ENCODE measurements at places on chromosomes 2 and 18.
A peak's percentile ranks its signal among the peaks of the same experiment; 100 is the strongest.

GRCh38 chr18:60038731-60039130, 138.9 kb downstream of the PMAIP1 start:
- no peak for DNase-seq

DNA sequence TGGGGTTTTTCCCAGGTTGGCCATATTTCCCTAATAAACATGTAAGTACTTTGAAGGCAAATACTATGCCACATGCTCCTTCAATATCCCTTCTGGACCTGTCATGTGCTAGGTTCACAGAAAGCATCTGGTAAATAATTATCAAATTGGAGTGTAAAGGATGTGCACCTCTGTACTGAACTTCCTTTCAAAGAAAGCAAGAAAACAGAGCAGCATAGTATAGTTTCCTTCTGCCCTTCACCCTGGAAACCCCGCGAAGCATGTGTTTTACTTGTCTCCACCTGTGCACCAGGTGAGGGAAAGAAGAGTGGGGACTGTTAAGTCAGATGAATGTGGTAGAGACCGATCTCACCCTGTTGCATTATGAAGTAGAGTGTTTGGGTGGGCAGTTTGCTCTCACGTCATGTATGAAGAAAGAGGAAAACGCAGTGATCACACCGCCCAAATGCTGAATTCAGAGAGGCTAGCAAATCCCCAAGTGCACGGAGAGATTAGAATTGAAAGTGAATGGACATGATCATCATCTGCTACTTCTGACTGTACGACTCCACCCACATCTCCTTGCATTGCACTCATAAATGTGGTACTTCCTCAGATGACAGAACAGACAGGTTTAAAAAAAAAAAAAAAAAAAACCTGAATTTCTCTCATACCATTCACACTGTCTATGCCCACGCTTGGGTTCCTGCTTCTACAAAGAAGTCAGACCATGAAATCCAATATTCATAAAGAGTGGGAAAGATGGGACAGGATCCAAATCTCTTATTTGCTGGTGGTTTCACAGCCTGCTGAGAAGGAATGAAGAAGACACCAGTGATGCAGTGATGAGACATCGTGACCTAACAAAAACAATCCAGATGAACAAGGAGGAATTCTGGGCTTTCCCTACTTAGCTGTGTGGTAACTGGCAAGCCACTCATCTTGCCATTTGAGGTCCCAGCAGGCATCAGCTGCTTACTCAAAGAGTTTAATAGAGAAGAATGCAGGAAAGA, 448.6 kb downstream of the BCL11A start:
- no peak for DNase-seq

- DNase-seq, result no peak
Observed at GRCh38 chr18:33573193-33573592, 4.8 kb upstream of the ASXL3 start.

- no peak for DNase-seq
Observed at GRCh38 chr2:171341394-171342066, 92.3 kb downstream of the METTL8 start.

- DNase-seq, result peak; percentile 76
Observed at GRCh38 chr2:168210216-168210894, 37.0 kb downstream of the STK39 start.

DNA sequence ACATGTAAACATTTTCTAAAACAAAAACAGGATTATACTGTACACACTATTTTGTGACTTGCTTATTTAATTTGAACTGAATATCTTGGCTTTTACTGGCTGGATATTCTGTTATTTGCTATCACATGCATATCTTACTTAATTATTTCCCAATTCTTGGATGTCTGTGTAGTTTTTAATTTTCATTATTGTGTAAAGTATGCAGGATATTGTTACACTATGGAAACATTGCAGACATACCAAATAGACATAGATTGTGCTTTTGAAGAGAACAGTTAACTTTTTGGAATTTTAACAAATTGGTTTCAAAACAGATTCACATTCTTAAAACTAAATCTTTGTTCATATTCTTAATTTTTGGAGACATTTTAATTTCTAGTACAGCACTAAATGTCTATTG, 2.1 kb downstream of the PHOSPHO2 start:
- no peak for DNase-seq

GRCh38 chr2:108541451-108541850, 7.2 kb downstream of the LIMS1 start:
- DNase-seq, result no peak

- no peak for DNase-seq
Observed at GRCh38 chr18:47160256-47160655, 10.0 kb upstream of the HDHD2 start.

GRCh38 chr2:108604196-108604595, 69.9 kb downstream of the LIMS1 start:
- no peak for DNase-seq

- DNase-seq, result no peak
Observed at GRCh38 chr2:85095094-85095493, 38.1 kb upstream of the TCF7L1 start.

DNA sequence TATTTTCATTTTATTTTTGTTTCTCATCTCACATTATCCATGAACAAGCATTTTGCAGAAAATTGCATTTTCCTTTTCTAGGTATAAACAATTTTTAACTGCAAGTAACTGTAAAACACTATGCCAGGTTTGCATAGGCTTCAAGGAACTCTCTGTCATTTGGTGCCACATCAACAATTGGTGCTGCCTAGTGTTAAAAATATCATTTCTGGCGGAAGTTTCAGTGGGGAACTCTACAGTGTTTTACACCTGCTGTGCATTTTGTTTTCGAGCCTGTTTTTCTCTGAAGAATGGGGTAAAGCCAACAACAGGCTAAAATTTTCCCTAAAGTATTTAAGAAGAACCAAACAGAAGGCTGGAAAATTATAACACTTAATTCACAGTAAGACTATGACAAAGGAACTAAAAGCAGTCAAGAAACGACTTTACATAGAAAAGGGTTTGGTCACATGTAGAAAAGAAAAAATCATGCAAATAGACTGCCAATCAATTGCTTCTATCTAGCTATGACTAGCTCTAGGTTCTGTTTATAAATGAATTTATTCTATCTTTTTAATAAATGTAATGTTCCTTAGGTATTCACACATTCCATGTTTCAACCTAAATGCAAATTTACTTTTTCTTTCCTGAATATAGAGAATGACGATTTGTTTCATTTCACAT, 21.4 kb upstream of the FRZB start:
- no peak for DNase-seq

DNA sequence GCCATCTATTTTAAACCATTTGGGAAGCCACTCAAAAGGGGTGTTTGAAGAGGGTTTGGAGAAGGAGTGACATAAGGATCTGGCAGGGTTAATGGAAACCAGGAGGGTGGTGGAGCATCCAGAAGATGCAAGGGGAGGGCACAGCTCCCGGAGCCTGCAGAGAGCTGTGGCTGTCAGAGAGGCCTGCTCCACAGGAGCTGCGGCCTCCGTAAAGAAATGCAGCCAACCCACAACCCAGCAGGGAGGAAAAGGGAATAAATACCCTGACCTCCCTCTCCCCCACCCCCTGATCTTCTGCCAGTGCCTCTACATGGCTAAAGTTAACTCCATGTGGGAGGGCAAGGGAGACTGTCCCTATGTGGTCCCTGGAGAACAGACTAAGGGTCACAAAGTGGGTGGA, 567.1 kb upstream of the POU3F3 start:
- DNase-seq, result no peak

- no peak for DNase-seq
Observed at GRCh38 chr2:205496772-205497171, 185.5 kb upstream of the NRP2 start.

- no peak for DNase-seq
Observed at GRCh38 chr2:11459816-11460215, 6.1 kb downstream of the E2F6 start.

DNA sequence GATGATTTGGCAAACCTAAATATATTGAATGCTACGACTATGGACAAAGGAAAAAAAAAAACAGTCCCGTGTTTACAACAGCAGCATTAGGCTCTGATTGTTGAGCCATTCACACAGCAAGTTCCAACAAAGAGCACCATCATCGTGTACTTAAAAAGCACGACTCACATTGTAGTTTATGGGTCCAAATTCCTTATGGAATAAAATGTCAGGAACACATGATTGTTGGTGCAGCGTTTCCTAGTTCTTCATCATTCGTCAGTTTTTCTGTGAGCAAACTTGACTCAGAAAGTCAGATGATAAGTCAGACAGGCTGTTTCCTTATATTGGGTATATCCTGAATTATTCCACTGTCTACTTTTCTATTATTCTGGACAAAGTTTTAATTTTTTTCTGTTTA, 10.0 kb upstream of the KIDINS220 start:
- no peak for DNase-seq

- DNase-seq, result no peak
Observed at GRCh38 chr2:120943403-120944034, 207.9 kb downstream of the GLI2 start.

DNA sequence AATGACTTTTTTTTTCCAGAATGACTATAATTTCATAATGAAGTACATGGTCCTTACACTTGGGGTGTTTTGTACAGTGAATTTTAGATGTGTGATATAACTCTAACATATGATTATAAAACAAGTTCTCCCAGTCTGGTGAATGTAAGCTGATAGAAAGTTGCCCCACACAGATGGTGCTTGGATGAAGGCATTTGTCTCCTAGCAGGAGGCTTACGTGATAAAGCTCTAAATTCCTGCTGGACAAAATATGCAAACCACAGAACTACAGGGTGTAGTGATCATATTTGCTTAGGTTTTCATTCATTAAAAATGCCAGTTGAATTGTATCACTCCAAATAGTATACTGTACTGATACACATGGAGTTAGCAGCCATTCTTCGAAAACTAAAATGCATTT, 85.5 kb downstream of the DSC3 start:
- no peak for DNase-seq

- DNase-seq, result no peak
Observed at GRCh38 chr2:105915005-105915558, 170.4 kb downstream of the NCK2 start.

DNA sequence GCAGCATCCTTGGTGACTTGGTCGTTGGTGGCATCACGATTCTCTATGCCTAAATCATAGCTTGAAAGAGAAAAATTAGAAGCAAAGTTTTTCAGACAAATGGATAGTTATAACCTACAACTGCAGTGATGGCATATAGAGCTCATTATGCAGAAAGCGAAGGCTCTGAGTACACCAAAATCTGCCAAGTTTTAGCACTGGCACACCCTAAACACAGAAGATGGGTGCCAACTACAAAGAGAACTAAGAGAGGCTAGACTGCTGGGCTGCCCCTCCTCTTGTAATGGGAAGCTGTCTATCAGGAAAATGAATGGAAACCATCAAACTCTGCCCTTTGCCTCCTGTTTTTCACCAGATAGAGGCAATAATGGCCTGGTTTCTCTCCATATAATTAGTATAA, 6.3 kb downstream of the IDH1 start:
- no peak for DNase-seq

GRCh38 chr2:152525277-152525838, 190.4 kb downstream of the FMNL2 start:
- no peak for DNase-seq

DNA sequence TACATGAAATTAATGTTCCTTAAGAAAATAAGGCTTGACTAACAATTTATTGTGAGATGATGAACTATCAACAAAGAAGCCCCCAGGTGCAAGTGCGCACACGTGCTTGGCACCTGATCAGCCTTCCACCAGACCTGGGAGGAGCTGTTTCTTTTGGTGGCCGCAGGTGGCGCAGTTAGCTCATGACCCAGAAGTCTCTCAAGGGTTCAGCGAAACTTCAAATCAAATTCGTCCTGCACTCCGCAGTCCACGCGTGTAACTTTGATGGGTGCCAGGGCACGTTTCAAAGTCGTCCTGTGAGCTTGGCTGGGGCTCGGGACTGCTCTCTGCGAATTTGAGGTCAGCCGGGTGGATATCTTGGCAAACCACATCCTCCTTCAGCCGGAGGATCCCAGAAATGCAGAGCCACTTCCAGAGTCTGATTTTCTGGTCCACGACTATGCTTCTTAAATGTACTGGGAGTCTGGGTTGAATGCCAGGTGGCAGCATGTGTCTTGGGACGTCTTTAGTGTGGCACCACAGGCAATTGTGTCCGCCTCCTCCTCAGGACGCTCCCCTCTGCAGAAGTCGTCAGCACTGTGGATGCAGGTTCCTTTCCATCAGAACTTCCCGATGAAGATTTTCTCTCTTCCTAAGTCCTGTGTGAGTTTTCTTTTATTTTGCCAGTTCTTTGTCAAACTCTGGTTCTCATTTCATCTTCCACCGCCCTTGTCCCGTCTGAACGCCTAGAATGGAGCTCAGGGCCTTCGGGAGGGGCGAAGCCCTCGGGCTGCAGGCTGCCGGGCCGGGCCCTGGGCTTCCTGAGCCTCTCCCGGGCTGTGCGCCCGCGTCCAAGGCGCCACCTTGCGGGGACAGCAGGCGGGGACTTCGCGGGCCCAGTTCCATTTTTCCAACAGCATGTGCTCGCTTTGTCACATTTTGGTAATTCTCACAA, 61.3 kb upstream of the RAPGEF4 start:
- DNase-seq, result no peak

GRCh38 chr18:55078303-55078932, 119.2 kb upstream of the CCDC68 start:
- DNase-seq, result no peak

GRCh38 chr2:128406736-128407554, 88.3 kb upstream of the HS6ST1 start:
- DNase-seq, result no peak

DNA sequence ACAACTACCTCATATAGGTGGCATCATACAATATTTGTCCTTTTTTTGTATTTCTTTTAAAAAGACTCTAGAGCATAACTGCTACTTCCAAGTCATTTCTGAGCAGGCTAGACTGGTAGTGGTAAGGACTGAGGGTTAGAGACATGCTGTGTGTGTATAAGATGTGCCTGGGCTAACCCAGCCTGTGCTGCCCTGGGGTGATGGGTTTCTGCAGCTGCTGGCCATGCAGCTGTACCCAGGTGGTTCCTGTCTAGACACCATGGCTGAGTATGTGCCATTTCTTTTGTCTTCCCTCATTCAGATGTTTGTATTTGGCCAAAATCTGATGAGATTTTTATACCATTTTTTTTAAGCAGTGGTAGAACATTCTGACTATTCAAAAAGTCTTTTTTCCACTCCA, 40.0 kb downstream of the MERTK start:
- no peak for DNase-seq

DNA sequence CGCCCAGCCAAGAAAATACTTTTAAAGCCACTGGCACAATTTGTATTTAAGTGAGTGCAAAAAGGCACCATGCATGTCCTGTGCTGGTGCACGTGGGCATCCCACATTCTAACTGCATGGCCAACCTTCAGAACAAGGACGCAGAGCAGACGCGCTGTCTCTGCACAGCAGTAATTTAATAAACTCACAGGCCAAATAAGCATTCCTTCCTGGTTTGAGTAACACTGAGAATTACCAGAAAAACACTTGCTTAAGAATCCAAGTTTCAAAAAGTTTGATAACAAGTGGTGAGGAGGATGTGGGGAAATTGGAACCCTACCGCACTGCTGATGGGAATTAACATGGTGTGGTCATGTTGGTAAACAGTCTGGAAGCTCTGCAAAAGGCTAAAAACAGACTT, 38.7 kb downstream of the RPL31 start:
- DNase-seq, result no peak

DNA sequence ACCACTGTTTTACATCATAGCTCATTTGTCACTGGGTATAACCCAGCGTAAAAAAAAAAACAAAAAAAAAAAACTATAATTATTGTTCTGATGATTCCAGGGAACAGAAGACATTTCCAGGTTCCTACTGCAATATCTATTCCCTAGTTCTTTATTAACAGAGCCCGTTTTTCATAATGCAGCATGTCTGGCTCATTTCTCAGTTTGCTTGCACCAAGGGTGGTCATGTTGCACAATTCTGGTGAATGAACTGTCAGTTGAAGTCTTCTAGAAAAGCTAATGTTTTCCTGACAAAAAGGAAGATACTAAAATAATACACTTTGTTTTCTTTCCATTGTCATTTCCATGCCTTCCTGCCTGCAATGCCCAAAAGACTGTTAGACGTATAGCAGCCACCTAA, 180.1 kb downstream of the RDH14 start:
- DNase-seq, result no peak

All from HT-29 (cell line).